ENCODE measurements at places on chromosomes 5 and 9.

DNA sequence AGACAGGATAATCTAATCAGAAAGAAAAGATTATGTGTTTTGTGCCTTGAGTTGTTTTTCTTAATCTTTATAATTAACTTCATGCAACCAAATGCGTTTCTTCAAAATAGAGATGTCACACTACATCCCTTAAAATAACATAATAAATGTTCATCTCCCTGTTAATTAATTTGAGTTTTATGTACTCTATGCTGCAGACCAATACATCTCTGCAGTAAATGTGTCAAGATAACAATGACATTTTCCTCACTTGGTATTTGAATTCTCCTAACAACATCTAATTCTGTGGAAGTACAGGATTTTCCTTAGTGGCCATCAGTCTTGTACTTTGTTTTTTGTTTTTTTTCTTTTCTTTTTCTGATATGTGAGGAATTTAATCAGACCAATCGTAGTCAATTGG, 279.2 kb upstream of the TYRP1 start:
- H3K4me1 ChIP-seq = no peaks in the 10 kb centered on the region
- no peaks in the 10 kb centered on the region for H3K36me3 ChIP-seq
- no peak for DNase-seq

- H3K4me3 ChIP-seq = no peak overlapping the region
- H3K4me1 ChIP-seq = no peaks in the 10 kb centered on the region
- H3K27me3 ChIP-seq = no peaks in the 10 kb centered on the region
- no peak overlapping the region for H3K27ac ChIP-seq
- H3K36me3 ChIP-seq = no peaks in the 10 kb centered on the region
These were observed 37.3 kb downstream of the PALM2AKAP2 start for GRCh38 chr9:109817146-109817845.

GRCh38 chr5:30357371-30357770, 836.1 kb upstream of the CDH6 start:
- no peak overlapping the region for H3K4me3 ChIP-seq
- H3K27ac ChIP-seq = no peak overlapping the region
- no peaks in the 10 kb centered on the region for H3K27me3 ChIP-seq
- H3K4me1 ChIP-seq = no peaks in the 10 kb centered on the region
- no peak for DNase-seq

DNA sequence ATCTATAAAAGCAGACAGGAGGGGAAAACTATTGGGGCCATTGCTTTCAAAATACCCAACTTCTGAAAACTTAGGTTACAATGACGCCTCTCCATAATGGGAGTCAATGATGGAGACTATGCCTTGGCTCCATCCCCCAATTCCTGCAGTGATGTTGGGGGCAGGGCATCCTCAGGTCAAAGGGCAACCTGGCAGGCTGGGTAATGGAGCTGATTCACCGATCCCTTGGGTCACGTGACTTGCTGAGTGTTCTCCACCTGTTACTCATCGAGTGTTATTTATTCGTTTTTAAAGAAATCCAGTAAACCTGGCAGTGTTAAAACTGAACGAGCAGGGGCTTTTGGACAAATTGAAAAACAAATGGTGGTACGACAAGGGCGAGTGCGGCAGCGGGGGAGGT, 244.4 kb downstream of the FAM114A2 start:
- no peak overlapping the region for H3K27ac ChIP-seq
- H3K4me1 ChIP-seq = no peaks in the 10 kb centered on the region
- H3K27me3 ChIP-seq = peaks cover 1% of the 10 kb centered on the region
- DNase-seq = no peak
- no peaks in the 10 kb centered on the region for H3K36me3 ChIP-seq

GRCh38 chr9:113875459-113876150, 504 bp upstream of the ZNF618 start:
- H3K4me3 ChIP-seq = peak overlapping the region; percentile 21
- peaks cover 2% of the 10 kb centered on the region for H3K27me3 ChIP-seq
- H3K27ac ChIP-seq = no peak overlapping the region
- DNase-seq = no peak
- H3K36me3 ChIP-seq = no peaks in the 10 kb centered on the region

DNA sequence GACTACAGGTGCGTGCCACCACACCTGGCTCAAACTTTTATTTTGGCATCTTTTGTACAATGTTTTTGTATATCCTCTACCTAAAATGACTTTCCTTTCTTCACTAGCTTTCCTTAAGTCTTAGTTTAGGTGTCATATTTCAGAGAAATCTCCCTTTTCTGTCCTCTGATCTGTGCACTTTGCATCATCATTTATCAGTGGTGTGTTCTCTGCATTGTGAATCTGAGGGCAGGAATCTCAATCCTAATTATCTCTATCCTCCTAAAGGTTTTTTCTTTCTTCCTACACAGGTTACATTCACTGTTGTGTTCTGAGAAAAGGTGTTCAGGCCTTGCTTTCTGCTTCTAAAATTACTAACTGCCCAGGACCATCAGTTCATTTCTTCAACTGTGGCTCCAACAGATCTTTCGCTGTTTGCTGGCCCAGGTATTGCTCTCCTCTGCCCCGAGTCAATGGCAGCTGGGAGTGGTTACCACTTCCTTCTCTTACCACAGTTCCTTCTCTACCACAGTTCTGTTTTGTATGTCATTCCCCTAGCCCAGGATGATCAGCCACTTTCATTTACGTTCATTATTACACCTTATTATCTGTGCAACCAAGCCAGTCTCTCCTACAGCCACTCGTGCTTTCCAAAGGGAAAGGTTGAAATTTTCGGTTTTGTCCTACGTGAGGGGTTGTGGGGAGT, 14.0 kb downstream of the TGFBR1 start:
- H3K36me3 ChIP-seq = no peaks in the 10 kb centered on the region
- no peak for DNase-seq
- H3K27ac ChIP-seq = no peak overlapping the region

DNA sequence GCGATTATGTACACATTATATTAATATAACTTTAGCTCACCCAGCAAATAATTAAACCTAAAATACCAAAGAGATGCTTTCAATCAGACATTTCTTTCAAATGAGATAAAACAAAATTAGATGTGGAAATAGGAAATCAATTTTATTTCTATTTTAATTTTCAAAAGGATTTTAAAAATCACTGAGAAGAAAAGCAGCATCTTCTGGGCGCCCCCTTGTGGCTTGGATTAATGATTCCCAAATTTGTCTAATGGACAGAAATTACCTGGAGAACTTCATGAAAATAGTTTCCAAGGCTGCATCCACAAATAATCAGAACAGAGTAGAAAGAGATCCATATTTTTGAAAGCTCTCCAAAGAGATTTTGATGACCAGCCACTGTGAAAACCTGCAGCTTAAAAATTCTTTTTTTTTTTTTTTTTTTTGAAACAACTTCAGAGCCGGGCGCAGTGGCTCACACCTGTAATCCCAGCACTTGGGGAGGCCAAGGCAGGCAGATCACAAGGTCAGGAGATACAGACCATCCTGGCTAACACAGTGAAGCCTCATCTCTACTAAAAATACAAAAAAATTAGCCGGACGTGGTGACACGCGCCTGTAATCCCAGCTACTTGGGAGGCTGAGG, 50.9 kb upstream of the CEMIP2 start:
- no peak for DNase-seq
- H3K36me3 ChIP-seq = no peaks in the 10 kb centered on the region
- no peak overlapping the region for H3K4me3 ChIP-seq
- no peaks in the 10 kb centered on the region for H3K27me3 ChIP-seq
- H3K27ac ChIP-seq = no peak overlapping the region

GRCh38 chr5:176133877-176134276, 104.3 kb upstream of the SIMC1 start:
- no peaks in the 10 kb centered on the region for H3K36me3 ChIP-seq
- H3K4me1 ChIP-seq = no peaks in the 10 kb centered on the region
- H3K27ac ChIP-seq = no peak overlapping the region
- H3K27me3 ChIP-seq = no peaks in the 10 kb centered on the region
- H3K4me3 ChIP-seq = no peak overlapping the region
- DNase-seq = no peak

GRCh38 chr9:123356851-123357742, 1.1 kb downstream of the CRB2 start:
- no peak overlapping the region for H3K4me3 ChIP-seq
- H3K27ac ChIP-seq = no peak overlapping the region
- H3K4me1 ChIP-seq = peaks cover 33% of the 10 kb centered on the region
- no peaks in the 10 kb centered on the region for H3K27me3 ChIP-seq
- no peak for DNase-seq
- no peaks in the 10 kb centered on the region for H3K36me3 ChIP-seq

DNA sequence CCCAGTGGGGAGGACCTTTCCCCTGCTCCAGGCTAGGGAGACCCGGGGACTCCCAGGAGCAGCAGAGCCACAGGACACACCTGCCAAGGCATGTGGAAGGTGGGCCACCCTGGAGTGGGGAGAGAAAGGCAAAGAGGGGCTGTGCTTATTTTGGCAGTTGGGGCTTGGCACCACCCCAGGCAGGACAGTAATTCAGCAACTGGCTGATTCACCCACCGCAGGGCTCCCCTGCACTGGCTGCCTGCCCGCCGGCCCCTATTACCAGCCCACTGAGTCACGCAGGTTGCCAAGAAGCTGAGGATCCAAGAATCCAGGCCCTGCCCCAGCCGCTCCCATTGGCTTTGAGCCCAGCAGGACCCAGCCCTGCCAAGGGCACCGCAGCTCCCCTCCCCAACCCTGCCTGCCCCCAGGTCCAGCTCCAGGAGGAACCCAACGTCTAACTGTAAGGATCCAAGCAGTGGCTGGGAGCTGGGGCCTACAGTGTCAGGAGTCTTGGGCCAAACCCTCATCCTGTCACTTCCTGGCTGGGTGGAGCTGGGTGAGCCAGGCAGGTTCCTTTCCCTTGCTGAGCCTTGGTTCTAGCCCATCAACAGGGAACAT, 14.2 kb upstream of the RALGDS start:
- H3K27ac ChIP-seq = peak overlapping the region; percentile 64
- H3K27me3 ChIP-seq = no peaks in the 10 kb centered on the region
- peaks cover 12% of the 10 kb centered on the region for H3K4me1 ChIP-seq
- DNase-seq = no peak

DNA sequence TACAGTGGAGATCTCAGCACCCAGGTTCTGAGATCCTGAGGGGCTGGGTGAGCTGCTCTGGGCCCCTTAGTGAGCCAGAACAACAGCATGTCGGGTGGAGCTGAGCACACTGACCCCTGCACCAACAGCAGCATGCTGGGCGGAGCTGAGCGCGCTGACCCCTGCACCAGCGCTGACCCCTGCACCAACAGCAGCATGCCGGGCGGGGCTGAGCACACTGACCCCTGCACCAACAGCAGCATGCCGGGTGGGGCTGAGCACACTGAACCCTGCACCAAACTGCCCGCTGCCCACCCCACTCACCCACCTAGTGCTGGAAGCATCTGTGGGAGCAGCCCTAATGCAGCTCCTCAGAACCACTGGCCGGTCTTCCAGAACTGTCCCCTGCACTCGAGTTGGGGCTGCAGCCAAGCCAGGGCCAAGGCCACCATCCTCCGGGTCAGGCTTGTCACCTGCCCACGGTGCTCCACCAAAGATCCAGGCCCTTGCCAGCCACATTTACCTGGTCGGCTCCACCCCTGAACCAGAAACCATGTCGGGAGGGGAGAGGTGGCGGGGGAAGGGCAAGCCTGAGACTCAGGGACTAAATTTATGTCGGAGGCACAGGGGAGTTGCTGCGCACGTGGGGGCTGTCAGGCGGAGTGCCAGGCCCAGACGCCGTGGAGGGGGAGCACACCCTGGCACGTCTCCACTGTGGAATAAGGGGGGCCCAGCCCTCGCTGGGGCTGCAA, 80.3 kb downstream of the ADAMTS2 start:
- H3K4me1 ChIP-seq = 0 out of 2 replicates have a peak, but pooled peaks cover 3% of the 10 kb centered on the region
- H3K4me3 ChIP-seq = no peak overlapping the region
- H3K27ac ChIP-seq = no peak overlapping the region
- no peaks in the 10 kb centered on the region for H3K36me3 ChIP-seq
- H3K27me3 ChIP-seq = no peaks in the 10 kb centered on the region
- DNase-seq = no peak

GRCh38 chr5:151150471-151151262, 6.9 kb downstream of the ANXA6 start:
- no peak overlapping the region for H3K4me3 ChIP-seq
- no peaks in the 10 kb centered on the region for H3K36me3 ChIP-seq
- no peaks in the 10 kb centered on the region for H3K27me3 ChIP-seq
- H3K4me1 ChIP-seq = peaks cover 15% of the 10 kb centered on the region
- no peak for DNase-seq

DNA sequence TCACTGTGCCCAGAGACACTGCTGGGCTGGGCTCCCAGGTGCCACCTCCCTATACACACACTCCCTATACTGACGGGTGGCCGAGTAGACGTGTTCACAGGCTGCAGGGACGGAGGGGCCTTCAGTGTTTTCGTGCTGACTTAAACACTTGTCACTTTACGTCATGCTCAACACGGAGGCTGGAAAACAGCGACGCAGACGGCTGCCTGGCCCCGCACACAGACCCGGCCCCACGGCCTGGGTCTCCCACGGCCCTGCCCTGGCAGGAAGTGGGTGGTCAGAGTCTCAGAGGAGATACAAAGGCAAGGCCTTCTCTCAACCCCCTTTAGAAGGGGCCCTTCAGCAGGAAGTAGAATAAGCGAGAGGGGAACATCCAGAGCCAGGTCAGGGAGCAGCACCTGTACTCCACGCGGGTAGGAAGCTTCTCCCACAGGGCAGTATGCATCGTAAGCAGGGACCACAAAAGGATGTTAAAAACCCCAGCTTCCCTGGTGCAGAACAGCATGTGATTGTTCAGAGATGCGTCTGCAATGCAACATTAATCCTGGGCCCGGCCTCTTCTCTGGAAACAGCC, 11.9 kb upstream of the TBC1D9B start:
- DNase-seq = no peak
- no peaks in the 10 kb centered on the region for H3K36me3 ChIP-seq
- H3K4me3 ChIP-seq = no peak overlapping the region
- no peak overlapping the region for H3K27ac ChIP-seq

GRCh38 chr5:62263401-62263800, 42.6 kb upstream of the KIF2A start:
- H3K4me3 ChIP-seq = no peak overlapping the region
- no peaks in the 10 kb centered on the region for H3K27me3 ChIP-seq
- peaks cover 8% of the 10 kb centered on the region for H3K4me1 ChIP-seq
- DNase-seq = no peak
- no peaks in the 10 kb centered on the region for H3K36me3 ChIP-seq
- H3K27ac ChIP-seq = no peak overlapping the region

DNA sequence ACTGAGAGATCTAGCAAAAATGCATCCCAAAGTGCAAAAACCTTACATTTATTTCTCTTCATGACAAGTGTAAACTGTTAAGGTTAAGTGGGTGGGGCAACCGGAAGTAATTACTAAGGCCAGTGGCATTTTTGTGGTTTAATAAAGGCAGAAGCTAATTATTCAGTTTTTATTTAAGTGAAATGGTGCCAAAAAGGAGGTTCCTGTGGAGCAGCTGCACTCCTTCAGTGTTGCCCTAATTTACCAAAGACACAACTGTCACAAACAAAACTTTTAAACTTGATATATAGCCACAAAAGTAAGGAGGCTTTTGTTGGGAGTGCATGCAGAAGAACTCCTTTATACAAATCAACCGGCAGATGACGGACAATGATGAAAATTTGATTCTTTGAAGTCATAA, 81.6 kb downstream of the NDUFS4 start:
- no peaks in the 10 kb centered on the region for H3K27me3 ChIP-seq
- H3K27ac ChIP-seq = no peak overlapping the region
- no peaks in the 10 kb centered on the region for H3K36me3 ChIP-seq
- no peaks in the 10 kb centered on the region for H3K4me1 ChIP-seq
